ENCODE measurements at places on chromosomes 2 and 18.

GRCh38 chr2:85355073-85355410, 473 bp downstream of the ELMOD3 start:
- no peak for DNase-seq

GRCh38 chr18:78733762-78734613, 245.6 kb upstream of the SALL3 start:
- no peak for DNase-seq

DNA sequence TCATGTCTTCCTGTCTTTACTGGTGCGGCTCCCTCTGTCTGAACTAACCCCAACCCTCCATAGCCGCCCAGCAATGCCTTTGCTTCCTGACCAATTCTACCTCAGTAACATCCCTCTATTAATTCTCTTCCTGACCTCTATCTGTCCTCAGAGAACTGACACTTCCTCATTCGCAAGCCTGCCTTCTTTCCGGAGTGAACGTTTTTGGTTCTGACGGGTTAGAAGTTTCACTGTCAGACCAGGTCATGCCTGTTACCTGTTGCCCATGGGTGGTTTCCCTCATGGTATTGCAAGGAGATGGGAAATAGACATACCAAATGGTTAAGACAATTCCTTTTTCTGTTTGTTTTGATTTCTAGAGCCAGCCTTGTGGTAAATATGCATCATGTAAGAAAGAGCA, 453.4 kb upstream of the SLC14A2 start:
- no peak for DNase-seq

- no peak for DNase-seq
Measured at GRCh38 chr18:62828852-62829251, 113.5 kb downstream of the PHLPP1 start.

DNA sequence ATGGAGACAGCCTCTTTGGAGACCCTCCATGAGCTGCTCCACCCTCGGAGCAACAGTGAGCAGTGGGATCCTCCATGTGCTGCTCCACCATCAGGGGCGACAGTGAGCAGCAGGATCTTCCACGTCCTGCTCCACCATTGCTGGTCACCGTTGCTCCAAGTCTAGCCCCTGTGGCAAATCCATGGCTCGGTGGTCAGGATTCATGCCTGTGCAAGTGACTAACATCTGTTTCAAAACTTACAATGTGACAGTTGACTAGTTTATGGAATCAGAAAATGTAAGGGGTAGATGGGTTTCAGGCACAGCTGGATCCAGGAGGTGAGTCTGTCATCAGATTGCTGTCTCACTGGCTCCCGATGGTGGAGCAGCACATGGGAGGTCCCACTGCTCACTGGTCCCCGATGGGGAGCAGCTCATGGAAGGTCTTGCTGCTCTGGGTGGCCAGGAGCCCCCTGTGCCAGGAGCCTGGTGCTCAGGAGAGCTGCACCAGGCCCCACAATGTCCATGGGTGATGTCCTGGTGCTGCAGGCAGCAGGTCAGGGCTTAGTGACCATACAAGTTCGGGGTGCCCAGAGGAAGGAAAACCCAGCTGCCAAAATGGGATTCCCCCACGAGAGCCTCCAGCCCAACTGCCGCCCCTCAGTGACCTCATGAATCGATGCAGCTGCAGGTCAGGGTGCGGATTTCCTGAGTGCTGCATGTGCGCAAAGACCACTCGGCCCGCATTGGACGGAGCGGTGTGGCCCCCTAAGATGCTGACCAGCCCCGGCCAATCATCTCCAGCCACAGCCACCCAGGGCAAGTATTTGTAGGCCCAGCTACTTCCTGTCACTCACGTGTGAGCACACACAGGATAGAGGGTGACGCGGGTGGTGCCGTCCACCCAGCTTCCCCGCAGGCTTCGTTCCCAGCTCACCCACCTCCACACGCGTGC, 116.5 kb upstream of the OTOS start:
- DNase-seq: no peak

- DNase-seq: no peak
Measured at GRCh38 chr2:3533836-3534235, 14.5 kb upstream of the ADI1 start.

DNA sequence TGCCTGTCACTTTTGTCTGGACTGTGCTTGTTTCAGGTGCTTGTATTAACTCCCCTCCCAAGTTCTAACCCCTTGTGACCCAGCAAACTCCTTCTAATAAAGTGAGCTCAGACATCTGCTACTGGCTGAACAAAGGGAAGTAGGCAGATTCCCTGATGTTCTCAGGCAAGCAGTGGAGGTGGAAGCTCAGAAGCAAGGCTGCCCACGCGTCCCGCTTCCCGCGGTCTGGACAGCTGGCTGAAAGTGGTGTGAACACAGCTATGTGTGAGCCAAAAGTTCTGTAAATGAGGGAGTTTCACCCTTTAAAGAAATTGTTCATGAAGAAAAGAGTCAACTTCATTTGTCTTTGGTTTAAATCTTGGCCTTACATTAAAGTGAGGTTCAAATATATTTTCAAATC, 40.0 kb downstream of the NAPG start:
- no peak for DNase-seq

GRCh38 chr2:157439824-157440186, 4.1 kb downstream of the CYTIP start:
- DNase-seq: no peak

GRCh38 chr2:120231974-120232635, 8.9 kb upstream of the TMEM185B start:
- peak; percentile 33 for DNase-seq

DNA sequence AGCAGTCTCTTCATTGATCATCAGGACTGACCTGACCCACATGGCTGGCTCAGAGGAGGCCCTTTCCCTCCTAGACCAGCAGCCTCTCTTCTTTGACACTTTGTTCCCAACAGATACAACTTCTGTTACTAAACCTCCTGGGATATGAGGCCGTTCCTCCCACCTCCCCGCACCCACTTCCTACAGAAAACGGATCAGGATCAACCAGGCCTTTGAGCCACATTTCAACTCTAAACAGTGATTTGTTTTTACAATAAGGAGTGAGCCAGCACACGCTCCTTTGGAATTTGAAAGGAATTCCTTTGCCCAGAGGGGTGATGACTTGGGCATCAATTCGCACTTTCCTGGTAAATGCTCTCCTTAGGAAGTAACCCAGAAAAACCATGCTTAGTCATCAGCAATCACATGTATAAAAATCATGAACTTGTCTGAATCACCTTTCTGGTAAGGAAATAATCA, 180.4 kb downstream of the FAM124B start:
- DNase-seq: no peak

DNA sequence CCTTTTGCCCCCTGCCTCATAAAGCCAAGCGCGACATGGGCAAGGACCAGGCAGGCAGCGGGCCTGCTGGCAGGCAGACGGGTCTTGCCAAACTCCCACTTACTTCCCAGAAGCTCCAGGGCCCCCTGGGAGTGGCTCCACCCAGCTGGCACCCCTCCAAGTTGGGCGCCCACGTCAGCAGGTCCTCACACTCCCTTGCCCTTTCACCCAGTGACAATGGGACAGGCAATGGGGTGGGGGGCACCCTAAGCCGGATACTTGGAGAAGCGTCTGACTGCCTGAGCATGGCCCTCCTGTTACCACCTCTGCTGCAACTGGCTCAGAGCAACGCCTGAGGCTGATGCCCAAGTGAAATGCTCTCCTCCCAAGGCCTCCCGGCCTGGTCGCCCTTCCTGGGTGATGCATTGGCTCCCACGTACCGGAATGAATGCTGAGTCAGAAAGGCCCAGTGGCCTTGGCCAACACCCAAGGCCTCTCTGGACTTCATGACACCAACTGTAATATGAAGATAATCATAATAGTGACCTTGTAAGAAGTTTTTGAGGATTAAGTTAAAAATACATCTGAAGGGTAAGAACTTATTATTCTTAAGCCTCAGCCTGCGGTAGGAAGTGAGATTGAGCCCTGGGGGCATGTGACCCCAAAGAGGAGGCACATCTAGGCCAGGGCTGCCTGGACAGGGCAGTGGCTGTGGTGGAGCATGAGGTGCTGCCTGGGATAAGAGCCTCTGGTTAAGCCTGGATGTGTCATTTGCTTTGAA, 31.6 kb downstream of the KCNK3 start:
- DNase-seq: no peak

GRCh38 chr2:84424152-84424551, 34.9 kb downstream of the SUCLG1 start:
- DNase-seq: no peak

GRCh38 chr2:101429453-101429852, 42.1 kb upstream of the CREG2 start:
- no peak for DNase-seq

DNA sequence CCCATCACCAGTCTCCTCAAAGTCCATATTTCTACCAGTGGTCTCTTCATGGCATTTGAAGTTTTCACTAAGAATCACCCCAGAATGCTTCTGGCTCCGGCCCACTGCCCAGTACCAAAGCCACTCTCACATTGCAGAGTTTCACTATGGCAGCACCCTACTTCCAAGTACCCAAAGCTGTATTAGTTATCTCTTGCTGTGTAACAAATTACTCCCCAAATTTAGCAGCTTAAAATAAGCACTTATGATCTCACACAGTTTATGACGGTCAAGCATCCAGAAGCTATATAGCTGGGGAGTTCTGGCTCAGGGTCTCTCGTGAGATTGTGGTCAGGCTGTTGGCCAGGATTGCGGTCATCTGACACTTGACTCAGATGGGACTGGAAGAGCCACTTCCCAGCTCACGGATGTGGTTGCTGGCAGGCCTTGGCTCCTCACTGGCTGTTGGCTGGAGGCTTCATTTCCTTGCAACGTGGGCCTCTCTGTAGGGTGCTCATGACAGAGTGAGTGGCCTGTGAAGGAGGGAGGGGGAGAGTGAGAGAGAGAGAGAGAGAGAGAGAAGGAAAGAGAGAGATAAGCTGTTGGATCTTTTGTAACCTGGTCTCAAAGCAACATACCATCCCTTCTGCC, 189.5 kb downstream of the CTIF start:
- no peak for DNase-seq

GRCh38 chr2:164675027-164675426, 53.7 kb upstream of the GRB14 start:
- no peak for DNase-seq

- DNase-seq: no peak
Measured at GRCh38 chr2:80496346-80496745, 191.8 kb upstream of the LRRTM1 start.

GRCh38 chr18:44741511-44741910, 60.8 kb downstream of the SETBP1 start:
- no peak for DNase-seq

- no peak for DNase-seq
Measured at GRCh38 chr2:179712825-179713224, 148.6 kb downstream of the ZNF385B start.

DNA sequence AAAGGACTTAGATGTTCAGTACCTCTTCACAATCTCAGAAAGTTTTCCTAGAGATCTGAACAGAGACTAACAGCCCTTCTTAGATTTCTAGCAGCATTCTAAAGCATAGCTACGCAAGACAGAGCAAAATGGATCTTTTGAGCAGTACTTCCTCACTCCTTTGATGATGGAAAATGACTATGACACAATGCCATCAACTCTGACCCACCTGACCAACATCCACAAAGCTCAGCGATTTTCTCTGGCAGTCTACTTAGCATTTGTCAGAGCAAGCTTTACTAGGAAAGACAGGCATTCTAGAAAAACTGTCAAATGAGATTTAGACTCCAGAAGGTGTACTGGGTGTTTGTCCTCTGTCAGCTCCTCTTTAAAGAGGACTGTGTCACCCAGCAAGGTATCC, 180.9 kb upstream of the ACVR2A start:
- no peak for DNase-seq

GRCh38 chr2:96618596-96619283, 19.4 kb downstream of the KANSL3 start:
- no peak for DNase-seq

GRCh38 chr2:23027396-23027795, 357.6 kb upstream of the KLHL29 start:
- no peak for DNase-seq

- no peak for DNase-seq
Measured at GRCh38 chr2:216299588-216299987, 72.7 kb downstream of the MARCHF4 start.

DNA sequence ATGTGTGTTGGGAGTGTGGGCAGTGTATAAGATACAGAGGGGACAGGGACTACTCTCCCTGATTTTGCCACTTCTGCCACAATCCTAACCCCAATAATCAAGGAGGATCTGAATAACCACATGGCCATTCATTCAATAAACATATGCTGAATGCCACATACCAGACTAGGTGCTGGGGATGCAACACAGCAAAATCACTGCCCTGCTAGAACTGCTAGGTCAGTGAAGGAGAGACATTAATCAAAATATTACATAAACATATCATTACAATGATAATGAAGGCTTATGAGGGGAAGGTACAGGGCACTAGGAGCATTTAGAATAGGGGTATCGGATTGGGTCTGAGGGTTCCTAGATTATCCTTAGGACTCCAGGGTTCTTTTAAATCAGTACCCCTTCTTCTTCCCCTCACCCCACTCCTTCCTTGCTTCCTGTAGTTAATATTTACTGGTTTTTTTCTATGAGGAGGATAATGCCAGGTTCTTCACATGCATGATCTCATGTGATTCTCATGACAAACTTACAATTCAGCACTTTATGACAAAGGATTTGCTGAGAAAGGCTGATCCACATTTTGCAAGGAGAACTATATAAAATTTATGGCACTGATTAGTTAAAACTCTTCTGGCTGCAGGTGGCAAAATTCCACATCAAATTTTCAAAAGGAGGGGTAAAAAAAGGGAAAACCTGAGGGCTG, 56.4 kb upstream of the PCBP1 start:
- no peak for DNase-seq

GRCh38 chr18:63626431-63626830, 17.6 kb downstream of the SERPINB4 start:
- DNase-seq: no peak

DNA sequence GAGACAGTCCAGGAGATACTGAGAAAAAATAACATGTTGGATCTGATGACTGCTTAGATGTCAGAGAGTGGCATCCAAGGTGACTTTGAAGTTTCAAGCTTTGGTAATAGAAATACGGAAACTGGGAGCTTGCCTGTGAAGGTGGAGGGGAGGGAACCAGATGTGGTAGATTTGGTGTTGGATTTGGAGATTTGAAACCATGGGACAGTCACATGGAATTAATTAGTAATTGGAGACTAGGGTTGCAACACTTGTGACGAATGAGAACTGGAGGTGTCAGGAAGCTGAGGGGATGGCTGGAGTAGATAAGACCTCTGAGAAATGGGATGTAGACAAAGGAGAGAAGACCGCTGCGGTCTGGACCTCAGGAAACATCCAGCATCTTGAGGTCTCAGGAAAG, 46.7 kb downstream of the RPL37A start:
- no peak for DNase-seq

DNA sequence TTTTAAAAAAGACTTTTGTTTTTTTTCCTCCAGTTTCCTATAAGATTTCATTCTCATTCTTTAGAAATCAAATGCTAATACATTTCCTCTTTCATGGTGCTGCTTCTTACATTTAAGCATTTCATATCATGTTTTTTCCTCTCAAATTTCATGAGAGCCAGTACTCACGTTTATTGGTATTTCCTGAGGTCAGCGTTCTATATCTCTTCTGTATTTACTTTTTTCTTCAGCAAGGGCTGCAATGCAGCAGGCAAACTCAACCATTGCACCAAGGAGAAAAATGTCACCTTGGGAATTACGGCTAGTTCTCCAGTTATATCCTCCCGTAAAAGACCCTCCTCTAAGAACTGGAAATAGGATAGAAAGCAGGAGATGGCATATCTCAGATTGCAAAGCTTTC, 32.4 kb downstream of the UPP2 start:
- DNase-seq: no peak

GRCh38 chr18:9475643-9476591, 604 bp downstream of the RALBP1 start:
- peak; percentile 18 for DNase-seq

Measured in stimulated activated CD4-positive, alpha-beta T cell treated with anti-CD3 and anti-CD28 coated beads, Interleukin-15, amount 100 ng/mL, for 1 hour (primary cell).